ENCODE measurements at places on chromosomes 6 and 20.

- DNase-seq, result no peak
Observed at GRCh38 chr20:48131581-48131980, 346.3 kb upstream of the SULF2 start.

- DNase-seq, result no peak
Observed at GRCh38 chr20:43066125-43066524, 123.6 kb downstream of the PTPRT start.

DNA sequence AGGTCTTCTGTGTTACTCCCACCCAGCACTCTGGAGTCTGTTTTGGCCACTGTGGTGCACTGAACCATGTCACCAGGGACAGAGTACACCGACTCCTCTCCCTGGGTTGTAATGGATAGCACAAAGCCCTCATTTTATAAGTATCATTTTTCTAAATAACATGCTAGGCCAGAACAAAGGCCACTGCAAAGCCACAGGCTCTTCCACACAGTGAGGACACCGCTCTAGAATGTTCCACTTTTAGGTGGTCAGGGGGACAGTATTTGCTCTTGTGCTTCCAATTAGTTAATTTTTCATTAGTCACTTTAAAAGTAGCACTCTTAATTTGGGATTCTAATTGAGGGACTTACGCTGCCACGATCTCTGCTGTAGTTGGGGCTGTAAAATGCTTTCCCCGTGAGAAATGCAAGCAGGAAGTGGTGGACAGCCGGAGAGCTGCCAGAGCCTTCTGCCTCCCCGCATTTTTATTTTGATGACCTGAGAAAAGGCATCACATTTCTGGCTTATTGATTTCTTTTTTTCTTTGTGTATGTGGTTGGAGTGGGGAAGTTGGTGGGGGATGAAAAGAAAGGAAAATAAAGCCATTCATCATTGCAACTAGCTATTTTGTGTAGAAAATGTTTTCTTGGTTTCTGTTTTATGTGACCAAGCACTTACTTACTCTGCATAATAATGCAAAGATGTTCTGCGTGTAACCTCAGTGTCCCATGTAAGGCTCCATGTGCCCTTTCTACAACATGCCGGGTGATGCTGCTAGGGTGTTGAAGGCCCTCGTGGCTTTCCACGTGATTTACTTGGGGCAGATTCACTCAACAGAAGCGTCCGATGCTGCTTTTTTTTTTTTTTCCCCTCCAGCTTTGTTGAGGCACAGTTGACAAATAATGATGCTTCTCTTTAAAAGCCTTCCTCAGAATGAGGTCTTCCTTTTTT is 195.9 kb downstream of the SASH1 start:
- no peak for DNase-seq

- DNase-seq, result peak; percentile 40
Observed at GRCh38 chr6:1436334-1437306, 47.2 kb downstream of the FOXF2 start.

- DNase-seq, result no peak
Observed at GRCh38 chr6:13398069-13398381, 69.7 kb upstream of the TBC1D7 start.

DNA sequence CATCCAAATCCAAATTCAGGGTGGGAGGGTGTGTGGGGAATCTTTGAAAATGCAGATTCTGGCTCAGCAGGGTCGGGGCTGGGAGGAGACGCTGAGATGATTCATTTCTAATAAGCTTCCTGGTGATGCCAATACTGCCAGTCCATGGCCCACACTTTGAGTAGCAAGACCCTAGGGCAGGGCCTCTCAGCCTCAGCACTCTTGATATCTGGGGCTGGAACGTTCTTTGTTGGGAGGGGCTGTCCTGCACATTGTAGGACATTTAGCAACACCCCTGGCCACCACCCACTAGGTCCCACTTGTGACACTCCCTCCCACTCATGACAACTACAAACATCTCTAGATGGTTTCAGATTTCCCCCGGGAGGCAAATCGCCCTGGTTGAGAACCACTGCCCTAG is 191.0 kb downstream of the ZDHHC14 start:
- DNase-seq, result no peak

- no peak for DNase-seq
Observed at GRCh38 chr6:43737272-43738081, 32.5 kb upstream of the VEGFA start.

- DNase-seq, result no peak
Observed at GRCh38 chr20:63029358-63030121, 22.8 kb upstream of the BHLHE23 start.

DNA sequence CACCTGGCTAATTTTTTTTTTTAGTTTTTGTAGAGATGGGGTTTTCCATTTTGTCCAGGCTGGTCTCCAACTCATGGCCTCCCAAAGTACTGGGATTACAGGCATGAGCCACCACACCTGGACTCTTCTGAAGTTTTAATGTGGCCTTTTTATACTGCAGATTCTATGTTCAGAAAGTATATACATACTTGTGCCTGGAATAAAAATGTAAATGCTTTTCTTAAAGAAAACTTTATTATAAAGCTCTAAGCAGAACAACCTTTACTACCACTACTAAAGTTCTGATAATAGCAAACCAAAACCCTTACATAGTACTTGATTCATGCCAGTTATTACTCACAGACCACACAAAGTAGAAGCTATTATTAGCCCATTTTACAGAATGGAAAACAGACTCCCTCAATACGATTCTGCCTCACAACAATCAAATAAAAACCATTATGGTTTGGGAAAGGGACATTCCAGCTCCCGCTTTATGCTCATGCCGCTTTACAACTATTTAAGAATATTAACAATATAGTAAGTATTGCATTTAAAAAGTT is 5.3 kb downstream of the PHIP start:
- DNase-seq, result no peak

DNA sequence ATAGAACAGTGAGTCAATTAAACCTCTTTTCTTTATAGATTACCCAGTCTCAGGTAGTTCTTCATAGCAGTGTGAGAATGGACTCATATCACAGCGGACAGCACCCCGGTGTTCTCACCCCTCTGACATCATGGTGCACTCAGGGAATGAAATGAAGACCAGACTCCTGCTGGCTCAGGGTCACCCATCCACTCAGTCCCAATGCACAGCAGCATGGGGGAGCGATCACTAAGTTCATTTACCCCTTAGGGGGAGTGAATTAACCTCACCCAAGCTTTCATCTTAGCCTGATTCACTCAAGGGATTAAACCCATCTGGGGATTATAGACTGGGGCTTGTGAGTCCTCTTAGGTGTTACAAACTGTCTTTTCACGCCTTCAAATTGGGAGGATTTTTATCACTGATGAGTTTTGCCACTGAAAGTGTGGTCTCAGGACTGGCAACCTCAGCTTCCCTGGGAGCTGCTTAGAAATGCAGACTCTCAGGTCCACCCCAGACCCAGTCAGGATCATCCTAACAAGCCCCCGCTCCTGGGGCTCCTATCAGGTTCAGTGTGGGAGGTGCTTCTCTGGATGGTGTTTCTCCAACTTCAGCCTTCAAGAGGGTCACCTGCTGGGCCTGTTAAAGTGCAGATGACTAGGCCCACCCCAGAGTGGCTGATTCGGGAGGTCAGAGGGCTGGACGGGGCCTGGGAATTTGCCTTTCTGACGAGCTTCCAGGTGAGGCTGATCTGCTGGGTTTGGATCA is 44.3 kb upstream of the FRMD1 start:
- no peak for DNase-seq

- no peak for DNase-seq
Observed at GRCh38 chr6:130671577-130671976, 155.6 kb upstream of the SMLR1 start.

DNA sequence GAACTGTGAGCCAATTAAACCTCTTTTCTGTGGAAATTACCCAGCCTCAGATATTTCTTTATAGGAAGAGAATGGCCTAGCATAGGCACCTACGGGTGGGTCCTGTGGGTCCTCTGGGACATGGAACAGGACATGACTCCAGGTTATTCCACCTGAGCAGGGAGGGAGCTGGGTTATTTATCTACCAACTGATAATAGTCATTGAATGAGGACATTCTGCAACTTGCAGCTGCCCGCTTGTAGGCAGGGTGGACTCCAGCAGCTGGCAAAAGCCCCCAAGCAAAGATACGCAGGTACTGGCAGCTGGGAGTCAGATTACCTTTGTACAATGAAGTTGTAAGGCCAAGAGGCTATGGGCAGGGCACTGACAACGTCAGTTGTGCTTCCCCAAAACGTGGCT is 1.4 kb upstream of the BANF2 start:
- no peak for DNase-seq

GRCh38 chr6:11111769-11112437 is 378 bp upstream of the ERVFRD-1 start:
- DNase-seq, result no peak

DNA sequence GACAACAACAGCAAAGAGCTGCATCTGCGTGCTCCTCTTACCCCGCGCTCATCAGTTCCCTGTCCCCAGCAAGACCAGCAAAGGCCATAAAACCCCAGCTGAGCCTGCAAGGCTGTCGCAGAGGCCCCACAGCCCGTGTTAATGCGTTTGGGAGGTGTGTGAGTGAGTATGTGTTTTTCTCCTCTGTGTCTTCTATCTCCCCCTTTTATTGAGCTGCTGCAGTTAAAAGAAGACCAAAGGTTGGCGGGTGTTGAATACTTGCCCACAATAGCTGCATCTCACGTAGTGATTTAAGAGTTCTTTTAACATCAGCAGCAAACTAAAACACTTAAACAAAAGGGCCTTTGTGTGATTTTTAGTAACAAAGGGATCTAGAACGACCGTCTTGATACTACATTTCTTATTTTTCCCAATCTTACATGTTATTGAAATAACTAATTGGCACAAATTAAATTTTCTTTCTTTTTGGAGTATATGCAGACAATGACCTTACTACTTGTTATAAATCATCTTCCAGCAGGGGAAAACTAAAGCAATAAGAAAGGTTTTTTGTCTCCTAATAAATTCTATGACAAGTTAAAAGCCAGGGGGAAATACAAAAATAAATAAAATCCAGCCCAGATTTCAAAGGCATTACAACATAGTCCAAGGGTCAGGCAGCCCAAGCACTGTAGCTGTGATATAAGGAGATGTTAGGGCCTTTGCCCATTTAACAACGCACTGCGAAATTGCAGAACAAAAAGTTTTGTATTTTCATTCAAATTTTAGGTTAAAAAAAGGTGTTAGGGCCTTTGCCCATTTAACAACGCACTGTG is 27.2 kb upstream of the CNKSR3 start:
- DNase-seq, result no peak

DNA sequence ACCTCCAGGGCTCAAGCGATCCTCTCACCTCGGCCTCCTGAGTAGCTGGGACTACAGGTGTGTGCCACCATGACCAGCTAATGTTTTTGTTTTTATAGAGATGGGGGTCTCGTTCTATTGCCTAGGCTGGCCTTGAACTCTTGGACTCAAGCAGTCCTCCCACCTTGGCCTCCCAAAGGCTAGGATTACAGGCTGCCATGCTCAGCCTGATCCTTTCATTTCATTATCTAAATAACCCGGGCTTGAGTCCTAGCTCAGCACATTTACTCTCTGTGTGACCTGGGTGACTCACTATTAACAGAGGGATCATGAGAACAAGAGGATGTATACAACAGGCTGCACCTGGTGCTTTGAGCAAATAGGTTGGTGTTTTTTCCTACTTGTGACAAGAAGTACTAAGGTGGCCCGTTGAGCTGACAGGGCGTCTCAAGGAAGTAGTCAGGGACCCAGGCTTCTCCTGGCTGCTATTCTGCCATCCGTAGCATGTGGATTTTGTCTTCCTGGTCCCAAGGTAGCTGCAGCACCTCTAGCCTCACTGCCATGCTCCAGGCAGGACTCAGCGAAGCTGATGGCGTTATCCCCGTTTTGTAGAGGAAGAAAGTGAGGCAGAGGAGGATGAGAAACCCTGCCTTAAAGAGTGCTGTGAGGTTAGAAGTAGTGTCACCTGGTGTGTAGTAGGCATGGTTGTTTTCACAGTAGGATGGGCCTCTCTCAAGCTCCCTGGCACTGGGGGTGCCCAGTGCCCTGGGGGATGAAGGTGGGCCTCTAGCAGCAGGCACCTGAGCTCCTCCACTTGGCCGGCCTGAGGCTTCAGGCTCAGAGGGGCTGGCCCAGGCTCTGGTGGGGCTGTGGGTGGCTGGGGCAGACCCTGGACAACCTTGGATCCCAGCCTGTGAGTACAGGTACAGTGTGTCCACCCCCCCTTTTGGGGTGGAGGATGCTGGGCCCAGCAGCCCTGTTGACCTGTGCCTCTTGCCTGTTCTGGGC is 62.4 kb downstream of the ADNP start:
- DNase-seq, result no peak

DNA sequence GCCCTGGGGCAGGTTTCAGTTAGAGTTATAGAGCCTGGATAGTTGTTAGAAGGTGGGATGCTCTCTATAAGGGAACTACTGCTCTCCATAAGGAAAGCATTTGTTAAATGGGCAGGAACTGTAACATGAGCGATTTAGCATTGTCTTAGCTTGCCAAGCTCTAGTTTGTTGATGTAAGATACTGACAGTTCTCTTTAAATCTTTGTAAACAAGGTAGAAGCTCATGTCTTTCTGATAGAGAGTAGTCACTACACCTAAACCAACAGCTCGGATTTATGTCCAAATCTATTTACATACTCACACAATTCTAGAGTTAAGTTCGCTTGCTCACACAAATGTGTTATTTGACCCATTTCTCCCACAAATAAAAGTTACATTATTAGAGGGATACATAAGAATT is 87.3 kb downstream of the PLCB1 start:
- DNase-seq, result no peak

DNA sequence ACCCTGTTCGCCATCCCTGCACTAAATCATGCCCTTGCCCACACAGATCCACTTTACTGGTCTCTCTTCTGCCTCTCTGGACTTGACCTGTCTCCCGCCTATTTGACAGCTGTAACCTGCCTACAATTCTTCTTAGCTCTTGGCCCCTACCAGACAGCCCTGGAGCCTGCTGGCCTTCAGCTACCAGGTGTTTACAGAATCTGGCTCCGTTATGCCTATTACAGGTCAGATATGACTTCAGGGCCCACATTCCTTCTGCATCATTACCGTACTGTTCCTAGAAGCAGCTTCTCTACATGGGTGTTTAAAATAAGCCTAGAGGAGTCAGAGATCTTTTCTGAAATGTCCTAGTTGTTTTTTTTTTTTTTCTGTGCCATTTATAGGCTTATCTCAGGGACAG is 45.4 kb upstream of the CCN6 start:
- no peak for DNase-seq

DNA sequence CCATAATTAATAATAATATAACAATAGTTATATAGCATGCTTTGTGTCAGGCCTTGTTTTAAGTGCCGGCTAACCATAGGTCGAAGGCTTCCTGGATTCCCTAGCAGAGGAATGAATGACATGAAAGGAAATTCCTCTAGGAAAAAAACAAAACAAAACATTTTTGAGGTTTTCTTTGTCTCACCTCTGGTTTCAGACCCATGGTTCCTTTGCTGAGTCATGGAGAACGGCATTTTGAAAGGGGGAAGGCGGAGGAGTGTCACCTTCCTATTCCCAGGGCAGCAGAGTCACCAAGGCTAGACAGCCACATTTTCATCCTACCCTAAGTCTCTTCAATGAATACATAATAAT is 25.3 kb upstream of the CCND3 start:
- DNase-seq, result no peak

DNA sequence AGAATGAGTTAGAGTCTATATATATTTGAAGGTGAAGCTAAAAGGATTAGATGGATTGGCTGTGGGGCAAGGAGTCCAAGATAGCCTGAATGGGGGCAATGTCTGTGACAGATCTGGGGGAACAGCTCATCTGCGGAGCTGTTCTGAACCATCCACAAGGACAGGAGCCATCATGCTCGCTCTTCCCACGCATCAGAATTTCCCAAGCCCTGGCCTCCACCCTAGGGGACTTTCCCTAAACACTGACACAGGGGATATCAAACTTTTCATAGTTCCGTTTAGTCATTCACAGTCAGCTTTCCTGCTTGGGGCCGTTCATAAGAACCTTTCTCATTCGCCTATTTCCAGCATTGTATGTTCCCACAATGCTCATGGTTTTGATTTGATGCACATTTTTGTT is 37.6 kb upstream of the CCN6 start:
- no peak for DNase-seq

GRCh38 chr6:15550546-15551123 is 112.2 kb downstream of the DTNBP1 start:
- DNase-seq, result no peak

Measured in memory B cell (primary cell).